ENCODE measurements at places on chromosomes 11 and 22.
A peak's percentile ranks its signal among the peaks of the same experiment; 100 is the strongest.

DNA sequence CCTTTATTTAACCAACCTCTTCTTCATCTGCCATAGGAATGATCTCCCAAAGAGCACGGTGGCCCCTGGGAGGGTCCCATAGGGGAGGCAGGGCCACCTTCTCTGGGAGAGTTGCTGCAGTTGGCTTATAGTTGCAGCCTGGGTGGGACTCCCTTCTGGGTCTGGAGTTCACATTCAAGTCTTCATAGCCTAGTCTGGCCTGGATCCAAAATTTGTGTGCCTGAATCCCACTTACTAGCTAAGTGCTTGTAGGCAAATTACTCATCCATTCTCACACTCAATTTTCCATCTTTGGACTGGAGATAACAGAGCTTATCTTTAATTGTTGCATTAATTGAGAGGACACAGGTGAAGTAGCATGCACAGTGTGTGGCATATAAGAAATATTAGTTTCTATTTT is 163.6 kb downstream of the GRIK4 start:
- DNase-seq = no peak

DNA sequence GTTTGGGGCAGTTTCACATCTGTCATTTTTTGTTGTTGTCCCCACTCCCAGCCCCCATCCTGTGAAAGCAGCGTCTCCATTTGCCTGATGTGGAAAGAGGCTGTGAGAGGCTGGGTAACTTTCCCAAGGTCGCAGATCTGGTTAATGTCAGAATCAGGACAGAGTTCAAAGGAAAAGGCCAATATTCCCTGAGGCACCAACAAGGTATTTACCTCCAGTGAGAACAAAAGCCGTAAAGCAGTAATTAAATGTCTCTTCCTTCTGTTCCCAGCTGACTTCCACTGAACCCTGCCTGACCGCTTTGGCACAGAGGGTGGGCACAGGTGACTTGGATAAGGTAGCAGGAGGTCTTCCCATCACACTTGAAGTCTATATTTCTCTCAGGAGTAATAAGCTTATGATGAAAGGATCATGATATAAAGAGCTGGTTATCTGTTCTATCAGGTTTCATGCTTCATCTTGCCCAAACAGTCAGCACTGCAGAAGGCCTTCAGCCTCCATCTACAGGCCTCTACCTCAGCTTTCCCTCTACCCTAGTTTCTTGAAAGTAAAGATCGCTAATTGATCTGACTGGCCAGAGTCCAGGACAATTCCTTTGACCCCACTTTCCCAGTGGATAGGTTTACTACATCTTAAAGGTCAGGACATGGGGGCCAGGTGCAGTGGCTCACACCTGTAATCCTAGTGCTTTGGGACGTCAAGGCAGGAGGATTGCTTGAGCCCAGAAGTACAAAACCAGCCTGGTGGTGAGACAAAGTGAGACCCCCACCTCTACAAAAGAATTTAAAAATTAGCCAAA is 9.4 kb downstream of the C11orf91 start:
- DNase-seq = no peak

- no peak for DNase-seq
Measured at GRCh38 chr11:80281194-80281593, 840.4 kb upstream of the TENM4 start.

DNA sequence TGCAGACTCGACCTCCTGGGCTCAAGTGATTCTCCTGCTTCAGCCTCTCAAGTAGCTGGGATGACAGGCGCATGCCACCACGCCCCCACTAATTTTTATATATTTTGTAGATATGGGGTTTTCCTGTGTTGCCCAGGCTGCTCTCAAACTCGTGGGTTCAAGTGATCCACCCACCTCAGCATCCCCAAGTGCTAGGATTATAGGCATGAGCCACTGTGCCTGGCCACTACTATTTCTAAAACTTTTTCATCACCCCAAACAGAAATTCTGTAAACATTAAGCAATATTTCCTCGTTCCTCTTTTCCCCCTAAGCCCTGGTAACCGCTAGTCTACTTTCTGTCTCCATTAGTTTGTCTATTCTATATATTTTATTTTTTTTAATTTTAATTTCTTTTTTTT is 9.0 kb upstream of the ATG16L2 start:
- DNase-seq = no peak

GRCh38 chr22:36015811-36016529 is 12.7 kb downstream of the RBFOX2 start:
- DNase-seq = no peak

DNA sequence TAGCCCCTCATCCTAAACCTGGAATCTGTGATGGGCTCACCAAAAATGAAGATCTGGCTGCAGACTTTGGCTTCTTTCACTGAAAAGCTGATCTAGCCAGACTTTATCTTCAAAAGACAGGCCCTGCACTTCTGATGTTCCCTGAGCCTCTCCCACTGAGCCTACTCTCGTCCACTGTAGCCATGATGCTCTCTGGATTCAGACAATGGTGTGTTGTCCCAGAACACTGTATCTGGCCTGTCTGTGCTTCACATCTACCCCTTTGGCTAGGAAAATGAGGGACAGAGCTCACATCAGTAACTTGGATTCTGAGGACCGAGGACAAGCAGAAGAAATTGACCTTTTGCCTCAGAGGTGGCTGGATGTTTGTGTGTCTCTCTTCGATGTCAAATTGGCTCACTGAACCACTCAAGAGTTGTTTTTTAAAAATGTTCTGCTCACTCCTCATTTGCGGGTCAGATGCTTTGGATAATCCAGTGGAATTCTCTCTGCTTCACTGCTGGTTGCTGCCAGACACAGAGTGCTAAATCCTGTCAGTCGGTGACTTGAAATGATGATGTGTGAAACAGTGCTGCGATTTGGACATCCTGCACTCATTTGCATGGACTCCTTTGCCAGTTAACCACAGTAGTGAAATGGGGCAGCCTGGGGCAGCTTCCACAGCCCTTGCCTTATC is 67.5 kb downstream of the ARFGAP2 start:
- DNase-seq = no peak

DNA sequence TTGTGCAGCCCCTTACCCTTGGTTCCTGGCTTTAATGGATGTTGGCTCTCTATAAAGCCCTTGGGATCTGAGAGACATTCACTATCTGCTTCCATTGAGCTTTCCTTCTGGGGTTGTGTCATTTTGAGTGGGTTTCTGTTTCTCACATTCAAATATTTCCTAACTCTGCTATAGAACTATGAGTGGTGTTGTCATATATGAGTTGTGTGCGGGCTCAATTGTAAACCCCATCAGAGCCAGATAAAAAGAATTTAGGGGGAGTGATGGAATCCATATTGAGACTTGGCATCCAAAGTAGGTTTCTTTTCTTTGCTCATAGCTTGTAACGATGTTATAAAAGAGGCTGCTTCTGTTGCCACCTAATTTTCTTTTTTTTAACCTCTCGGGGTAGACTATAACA is 41.8 kb upstream of the SPON1 start:
- DNase-seq = no peak

- no peak for DNase-seq
Measured at GRCh38 chr11:11349870-11350337, 3.1 kb downstream of the CSNK2A3 start.

GRCh38 chr11:66676282-66676919 is 1.3 kb downstream of the RBM4B start:
- DNase-seq = no peak

GRCh38 chr11:10667521-10667885 is 26.1 kb downstream of the IRAG1 start:
- no peak for DNase-seq

DNA sequence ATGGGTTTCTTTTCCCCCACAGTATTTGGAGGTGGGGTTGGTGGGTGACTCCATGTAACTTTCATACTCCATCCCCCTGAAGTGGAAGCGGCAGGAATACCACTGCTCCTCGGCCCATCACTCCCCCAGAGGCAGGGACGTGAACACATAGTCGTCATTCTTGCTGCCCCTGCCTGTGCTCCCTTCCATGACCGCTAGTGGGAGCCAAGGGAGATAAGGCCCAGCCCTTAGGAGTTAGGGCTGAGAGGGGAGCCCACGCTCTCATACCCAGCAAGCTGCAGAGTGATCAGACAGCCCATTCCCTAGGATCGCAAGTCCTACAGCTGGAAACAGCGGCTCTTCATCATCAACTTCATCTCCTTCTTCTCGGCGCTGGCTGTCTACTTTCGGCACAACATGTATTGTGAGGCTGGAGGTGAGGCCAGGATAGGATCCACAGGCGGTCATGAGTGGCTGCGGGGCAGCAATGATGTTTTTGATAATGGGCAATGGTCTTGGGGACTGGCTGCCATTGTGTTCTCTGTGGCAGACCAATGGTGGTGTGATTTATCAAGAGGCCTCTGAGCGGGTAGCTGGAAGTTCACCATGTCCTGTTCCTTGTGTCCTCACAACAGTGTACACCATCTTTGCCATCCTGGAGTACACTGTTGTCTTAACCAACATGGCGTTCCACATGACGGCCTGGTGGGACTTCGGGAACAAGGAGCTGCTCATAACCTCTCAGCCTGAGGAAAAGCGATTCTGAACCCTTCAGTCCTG is 15.9 kb downstream of the RHOG start:
- DNase-seq = peak; percentile 90

- DNase-seq = no peak
Measured at GRCh38 chr11:59173080-59173963, 1.4 kb downstream of the DTX4 start.

DNA sequence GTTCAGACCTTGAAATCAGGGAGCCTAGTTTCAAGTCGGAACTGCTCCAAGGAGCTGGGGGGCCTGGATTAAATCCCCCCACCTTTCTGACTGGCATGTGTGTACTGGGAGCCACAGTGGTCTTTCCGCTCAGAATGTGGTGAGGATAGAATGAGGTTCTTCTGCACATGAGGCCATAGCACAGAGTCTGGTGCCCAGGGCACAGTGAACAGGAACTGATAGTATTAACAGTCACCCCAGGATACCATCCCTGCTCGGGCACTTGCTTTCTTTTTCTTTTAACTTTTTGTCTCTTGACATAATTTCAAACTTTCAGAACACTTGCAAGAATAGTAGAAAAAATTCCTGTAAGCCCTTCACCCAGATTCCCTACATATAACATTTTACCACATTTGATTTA is 28.8 kb downstream of the LMO1 start:
- no peak for DNase-seq

DNA sequence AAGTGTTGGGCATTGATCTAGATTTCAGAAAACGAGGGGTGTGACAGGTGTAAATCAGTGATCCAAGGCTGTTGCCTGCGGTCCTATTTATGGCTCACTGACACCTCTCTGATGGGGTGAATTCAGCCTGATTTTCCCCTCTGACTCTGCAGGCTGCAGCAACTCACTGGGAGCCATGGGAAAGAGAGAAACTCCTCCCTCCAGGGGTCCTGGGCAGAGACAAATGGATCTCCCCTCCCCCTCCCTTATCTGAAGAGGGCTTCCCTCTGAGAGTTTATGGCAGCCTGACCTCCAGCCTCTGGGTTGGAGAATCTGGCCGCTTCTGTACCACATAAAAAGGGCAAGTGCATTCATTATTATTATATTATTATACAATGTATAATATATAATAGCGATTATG is 1.8 kb upstream of the PKNOX2 start:
- no peak for DNase-seq

DNA sequence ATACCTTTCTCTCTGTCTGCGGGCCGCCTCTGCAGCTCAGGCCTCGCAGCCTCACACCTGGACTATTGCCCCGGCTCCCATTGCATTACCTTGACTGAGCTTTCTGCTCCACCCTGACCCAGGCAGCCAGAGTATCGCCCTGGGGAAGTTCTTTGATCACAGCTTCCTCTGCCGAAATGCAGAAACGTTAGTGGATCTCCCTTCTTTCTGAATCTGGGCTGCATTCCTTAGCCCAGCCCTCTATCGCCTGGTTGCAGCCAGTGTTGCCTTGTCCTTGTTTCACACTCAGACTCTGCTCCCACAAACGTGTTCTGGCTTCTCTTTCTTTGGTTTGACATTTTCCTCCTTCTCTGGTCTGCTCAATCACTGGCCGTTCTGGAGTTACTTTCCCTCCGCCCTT is 195.7 kb downstream of the ADAMTS15 start:
- no peak for DNase-seq

DNA sequence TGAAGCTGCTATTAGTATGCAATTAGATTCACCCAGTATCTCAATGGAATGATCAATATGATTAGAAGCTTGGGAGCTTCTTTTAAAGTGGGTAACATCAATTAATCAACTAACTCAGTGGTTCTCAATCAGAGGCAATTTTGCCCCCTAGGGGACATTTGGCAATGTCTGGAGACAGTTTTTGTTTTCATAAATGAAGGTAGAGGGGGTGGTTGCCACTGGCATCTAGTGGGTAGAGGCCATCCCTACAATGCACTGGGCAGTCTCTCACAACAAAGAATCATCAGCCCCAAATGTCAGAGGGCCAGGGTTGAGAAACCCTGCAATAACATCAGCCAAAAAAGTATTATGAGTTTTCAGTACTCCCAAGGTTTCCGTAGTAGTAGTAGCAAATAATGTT is 5.9 kb upstream of the AMOTL1 start:
- no peak for DNase-seq

DNA sequence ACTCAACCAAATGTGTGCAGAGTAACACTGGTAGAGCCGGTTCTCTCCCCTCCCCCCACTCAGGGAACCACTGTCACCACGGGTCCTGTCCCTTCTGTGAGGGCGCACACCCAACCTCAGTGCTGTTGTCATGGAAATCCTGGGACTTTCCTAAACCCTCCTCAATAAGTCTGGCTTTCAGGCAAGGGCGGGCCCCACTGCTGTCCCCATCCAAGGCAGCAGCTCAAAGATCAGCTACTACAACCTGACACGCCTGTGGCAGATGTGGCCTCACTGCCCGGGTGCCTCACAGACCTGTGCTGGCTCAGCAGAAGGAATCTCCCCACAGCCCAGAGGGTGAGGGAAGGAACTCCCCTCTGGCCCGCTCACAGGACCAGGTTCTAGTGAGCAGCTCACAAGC is 2.2 kb downstream of the PRODH start:
- DNase-seq = no peak

DNA sequence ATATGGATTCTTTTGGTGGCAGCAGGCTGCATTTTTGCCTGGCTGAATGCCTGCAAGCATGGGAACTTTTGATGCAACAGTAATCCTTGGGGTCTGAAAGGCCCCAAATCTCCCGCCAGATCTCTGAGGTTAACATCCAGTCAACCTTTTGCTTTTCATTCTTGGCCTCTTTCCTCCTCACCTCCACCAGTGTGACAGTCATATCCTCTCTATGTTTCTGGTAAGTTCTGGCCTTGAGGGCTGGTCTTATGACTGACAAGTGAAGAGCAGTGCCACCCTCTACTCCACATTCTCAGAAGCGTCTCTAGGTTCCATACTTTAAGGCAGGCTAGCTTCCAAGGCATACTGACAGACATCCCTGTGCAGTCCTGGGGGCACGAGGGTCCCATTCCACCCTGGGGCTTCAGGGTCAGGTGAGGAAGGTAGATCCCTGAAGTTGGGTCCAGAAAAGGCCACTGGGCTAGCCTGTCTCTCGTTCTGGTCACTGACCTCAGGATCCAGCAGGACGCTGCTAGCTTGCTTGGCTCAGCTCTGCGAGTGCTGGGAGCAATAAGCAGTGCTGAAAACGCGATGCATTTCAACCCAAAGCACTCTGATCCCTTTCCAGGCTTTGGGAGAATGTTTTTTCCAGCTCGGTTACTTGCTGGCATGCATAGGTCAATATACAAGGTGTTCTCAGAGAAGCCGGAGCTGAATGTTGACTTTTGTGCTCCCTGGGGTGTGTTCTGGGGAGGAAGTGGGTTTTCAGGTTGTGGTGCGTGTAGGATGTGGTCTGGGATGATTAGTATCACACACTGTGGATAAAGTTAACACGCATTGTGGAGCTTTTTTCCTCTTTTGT is 75.2 kb downstream of the PTPRJ start:
- peak; percentile 71 for DNase-seq

- DNase-seq = no peak
Measured at GRCh38 chr22:23787910-23788309, 1.1 kb downstream of the SMARCB1 start.

GRCh38 chr22:46087816-46088277 is 62.5 kb upstream of the PPARA start:
- DNase-seq = no peak

All from activated CD4-positive, alpha-beta T cell treated with anti-CD3 and anti-CD28 coated beads, Interleukin-2, amount 50 U/mL, for 48 hours (primary cell).